Hematopoietic multipotent progenitor cell treated with erythropoietin and hydrocortisone succinate and interleukin-3 and kit ligand, for 8 days (in vitro differentiated cells): ENCODE measurements at places on chromosomes 1 and 21.

- DNase-seq = no peak
Observed at GRCh38 chr1:240405751-240406150, 206.2 kb downstream of the GREM2 start.

DNA sequence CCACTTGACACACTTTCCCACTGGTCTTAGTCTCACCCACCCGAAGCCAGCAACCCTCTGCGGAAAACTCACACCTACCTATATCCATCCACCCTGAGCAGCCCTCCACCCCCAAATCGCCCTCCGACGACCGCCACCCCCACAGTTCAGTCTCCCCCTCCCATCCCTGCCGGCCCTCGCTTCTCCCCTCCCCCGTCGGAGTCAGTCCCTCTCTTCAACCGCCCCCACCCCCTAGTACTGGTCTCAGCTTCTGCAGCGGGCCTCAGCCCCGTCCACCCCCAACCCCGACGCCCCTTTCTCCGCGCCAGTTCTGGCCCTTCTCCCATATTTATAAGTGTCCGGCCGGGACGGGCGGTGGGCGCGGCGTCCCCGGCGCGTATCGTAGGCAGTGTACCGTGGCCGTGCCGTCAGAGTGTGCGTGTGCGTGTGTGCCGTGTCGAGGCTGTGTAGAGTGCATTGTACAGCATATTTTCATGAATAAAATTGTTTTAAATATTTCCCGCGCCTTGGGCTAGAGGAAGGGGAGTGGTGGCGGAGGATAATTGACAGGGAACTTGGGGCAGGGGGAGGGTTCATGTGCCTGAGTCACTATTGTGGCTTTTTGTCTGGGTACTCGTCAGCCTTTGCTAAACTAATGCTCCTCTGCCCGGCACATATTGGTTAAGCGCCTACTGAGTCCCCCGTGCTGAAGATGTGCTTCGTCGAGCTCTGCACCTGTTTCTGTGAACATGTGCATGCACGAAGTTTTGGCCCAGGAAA lies 22.0 kb downstream of the FOXO6 start:
- no peak for DNase-seq

- peak; percentile 10 for DNase-seq
Observed at GRCh38 chr1:92362970-92363369, 64.1 kb downstream of the RPAP2 start.

DNA sequence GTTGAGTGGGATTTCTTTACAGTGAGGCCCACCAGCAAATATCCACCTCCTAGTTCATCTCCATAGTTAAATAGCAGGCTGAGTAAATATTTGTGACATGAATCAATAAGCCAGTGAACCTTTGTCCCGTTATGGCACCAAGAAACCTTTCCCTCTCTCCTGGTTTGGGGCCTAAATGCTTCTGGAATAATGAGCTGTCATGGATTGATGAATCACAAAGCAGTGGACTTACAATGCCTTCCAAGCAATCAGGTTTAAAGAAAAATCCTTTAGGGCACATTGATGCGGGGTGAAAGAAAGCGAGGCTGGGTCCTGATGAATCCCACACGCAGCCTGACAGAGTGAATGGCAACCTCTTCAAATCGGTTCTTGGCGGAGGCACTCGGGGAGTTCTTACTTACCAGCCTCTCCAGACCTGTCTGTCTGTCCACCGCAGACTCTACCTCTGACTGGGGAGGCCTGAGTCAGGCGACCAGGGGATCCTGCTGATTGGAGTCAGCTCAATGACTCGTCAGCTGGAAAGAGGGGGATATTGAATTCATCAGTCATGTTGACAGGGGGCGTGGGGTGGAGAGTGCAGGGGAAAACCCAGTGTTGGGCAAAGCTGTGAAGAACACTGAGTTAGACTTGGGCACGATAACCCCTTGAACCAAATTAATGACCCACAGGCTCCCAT lies 247.3 kb downstream of the PLPP3 start:
- no peak for DNase-seq

DNA sequence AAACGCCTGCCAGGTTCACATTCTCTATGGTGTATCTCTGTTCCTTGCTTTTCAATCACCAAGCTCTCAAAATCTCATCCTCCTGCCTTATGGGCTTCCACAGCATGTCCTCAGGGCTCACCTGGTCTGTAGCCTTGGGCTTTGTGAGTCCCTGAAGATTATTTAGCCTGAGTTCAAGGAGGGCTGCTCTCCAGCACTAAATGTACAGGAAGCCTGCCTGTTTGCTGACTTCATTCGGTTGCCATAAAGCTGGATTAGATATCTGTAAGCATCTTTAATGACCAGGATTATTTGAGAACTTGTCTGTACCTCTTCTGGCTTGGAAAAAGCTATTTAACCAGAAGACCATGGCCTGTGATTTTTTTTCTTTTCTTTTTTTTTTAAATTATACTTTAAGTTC lies 6.9 kb upstream of the REG4 start:
- no peak for DNase-seq

DNA sequence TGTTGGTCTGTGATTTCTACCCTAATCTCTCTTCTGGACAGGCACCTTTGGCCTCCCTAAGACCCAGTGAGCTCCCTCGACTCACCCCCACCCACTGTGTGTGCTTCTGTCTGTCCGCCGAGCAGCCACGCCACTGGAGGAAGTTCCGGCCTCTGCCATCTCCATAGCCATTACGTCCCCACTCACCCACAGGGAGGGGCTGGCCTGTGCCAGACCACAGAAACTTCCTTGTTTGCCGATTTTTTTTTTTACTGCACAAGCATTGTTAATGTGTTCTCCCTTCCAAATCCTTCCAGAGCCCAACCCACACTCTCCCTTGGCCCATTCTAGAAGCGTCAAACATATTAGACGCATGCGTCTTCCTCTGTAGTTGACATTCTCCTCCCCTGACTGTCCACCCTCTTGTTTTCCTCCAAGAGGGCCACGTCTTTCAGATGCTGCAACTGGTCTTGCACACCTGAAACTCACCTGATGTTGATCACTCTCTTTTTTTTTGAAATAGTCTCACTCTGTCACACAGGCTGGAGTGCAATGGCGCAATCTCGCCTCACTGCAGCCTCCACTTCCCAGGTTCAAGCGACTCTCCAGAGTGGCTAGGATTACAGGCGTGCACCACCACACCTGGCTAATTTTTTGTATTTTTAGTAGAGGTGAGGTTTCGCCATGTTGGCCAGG lies 72.3 kb downstream of the EVA1C start:
- DNase-seq = no peak

DNA sequence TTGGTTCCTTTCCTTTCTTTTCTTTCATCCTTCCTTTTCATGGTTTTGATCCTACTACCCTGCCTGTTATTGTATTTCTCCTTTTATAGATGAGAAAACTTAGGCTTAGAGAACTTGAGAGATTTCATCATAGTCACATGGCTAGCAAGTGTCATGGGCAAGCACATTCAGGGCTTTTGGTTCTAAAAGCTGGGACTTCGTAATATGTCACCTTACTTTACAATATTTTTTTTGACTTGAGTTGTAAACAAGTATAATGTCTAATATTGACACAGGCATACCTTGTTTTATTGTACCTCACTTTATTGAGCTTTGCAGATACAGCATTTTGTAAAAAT lies 70.7 kb downstream of the MTR start:
- no peak for DNase-seq

GRCh38 chr1:201457508-201457960 lies 11.5 kb downstream of the PHLDA3 start:
- no peak for DNase-seq

DNA sequence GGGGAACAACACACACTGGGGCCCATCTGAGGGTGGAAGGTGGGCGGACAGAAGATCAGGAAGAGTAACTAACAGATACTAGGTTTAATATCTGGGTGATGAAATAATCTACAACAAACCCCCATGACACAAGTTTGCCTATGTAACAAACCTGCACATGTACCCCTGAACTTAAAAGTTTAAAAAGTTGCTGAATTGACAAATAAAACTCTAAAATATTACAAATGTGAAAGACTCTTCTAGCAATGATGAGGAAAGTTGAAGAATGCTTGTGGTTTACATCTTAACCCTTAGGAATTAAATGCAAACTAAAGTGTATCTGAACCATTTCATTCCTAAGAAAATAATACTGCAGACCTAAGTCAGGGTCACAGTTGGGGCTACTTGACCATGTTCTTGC lies 525.6 kb upstream of the CAMK1G start:
- DNase-seq = no peak

- no peak for DNase-seq
Observed at GRCh38 chr1:6301526-6301925, 40.6 kb upstream of the GPR153 start.

DNA sequence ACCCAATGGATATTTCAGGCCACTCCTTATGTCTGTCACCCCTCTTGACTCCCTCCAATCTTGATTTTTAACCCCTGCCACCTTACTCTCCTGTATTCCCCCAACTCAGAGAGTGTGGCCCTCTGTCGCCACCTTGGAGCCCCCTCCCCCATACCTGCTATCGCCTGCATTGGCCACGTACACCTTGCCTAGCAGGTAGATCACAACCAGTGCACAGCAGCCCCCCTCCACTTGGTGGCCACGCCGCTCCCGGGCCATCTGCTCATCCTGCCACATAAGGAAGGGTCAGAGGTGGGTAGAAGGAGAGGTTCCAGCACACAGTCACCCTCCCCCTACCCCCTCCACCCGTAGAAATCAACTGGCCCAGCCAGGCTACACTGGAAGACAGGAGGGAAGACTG lies 2.9 kb downstream of the PPM1J start:
- no peak for DNase-seq

- DNase-seq = peak; percentile 51
Observed at GRCh38 chr1:116763787-116764465, 9.7 kb downstream of the CD2 start.

- DNase-seq = peak; percentile 31
Observed at GRCh38 chr1:103529746-103530145, 4.2 kb downstream of the RNPC3 start.

DNA sequence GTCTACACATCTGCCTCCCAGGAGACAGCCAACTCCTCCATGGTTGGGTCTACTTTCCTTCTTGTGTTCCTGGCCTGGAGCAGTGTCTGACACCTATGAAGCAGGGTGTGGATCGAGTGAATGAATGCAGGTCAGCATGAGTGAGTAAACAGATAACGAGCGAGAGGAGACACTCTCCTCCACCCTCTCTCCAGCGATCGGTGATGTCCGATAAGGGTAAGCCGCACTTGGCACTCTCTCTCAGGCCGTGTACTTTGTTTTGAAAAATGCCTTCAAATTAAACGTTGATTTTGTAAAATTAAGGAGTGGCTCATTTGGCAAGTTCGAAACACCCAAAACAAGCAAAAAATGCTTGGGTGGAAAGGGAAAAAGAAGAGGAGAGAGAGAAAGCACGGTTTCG lies 43.8 kb upstream of the DMRTB1 start:
- DNase-seq = no peak

- no peak for DNase-seq
Observed at GRCh38 chr1:179287946-179288345, 5.7 kb upstream of the SOAT1 start.

- no peak for DNase-seq
Observed at GRCh38 chr1:167345386-167345733, 124.7 kb downstream of the POU2F1 start.

- no peak for DNase-seq
Observed at GRCh38 chr1:226644541-226645176, 94.4 kb downstream of the ITPKB start.

- DNase-seq = peak; percentile 36
Observed at GRCh38 chr1:228265167-228265566, 57.3 kb downstream of the OBSCN start.

DNA sequence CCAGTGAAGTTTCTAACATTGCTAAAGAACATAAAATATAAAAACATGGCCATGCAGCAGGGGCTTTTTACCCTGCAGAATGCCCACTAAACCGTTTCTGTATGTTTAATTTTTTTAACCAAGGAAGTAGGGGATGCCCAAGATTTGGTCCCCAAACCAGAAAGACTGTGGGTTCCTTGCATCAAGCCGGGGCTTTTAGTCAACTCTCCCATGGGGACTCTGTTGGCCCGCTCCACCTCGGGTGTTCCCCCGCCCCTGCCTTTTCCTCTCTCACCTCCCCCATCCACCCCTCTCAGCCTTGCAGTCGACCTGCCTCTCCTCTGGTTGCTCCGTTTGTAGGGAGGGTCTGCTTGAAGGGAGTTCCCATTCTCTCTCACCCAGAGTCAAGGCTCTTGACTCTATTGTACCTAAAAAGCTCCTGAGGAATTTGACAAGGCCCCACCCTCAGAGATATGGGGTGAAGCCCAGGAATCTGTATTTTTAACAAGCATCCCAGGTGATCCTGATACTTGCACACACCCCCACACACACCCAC lies 117.5 kb downstream of the TOMM20 start:
- DNase-seq = no peak

DNA sequence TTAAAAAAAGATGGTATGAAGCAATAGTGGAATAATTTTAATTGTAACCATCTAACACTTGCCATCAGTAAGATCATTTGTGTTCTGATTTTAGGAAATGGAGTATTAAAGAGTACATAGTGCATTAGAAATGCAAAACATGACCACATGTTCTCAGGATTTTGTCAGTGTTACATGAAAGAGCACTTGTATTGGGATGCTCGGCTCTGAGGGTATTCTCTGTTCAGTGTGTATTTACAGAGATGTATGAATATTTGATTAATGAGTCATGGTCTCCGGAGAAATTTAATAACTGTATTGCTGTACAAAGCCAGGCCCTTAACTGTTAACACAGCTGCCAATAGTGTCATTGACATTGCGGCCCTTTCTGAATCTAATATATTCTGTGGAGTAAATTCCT lies 91.7 kb downstream of the ATG4C start:
- DNase-seq = no peak

DNA sequence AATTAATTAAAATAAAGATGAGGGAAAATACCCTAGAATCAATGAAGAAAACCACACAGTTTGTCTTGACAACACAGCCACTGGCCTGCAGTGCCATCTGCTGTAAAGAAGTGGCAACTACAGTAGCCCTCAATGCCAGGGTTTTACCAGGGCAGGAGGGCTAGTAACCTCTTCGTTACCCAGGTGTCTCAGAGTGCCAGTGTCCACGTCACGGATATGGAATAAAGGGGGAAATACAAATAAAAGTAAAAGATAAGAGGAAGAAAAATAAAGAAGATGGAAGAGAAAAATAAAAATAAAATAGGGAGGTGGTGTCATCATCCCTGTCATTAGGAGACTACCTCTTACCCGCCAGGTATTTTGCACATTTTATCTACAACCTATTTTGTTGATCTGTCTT lies 14.2 kb upstream of the SLC44A3 start:
- peak; percentile 74 for DNase-seq

- no peak for DNase-seq
Observed at GRCh38 chr1:64183395-64184002, 19.9 kb upstream of the UBE2U start.

DNA sequence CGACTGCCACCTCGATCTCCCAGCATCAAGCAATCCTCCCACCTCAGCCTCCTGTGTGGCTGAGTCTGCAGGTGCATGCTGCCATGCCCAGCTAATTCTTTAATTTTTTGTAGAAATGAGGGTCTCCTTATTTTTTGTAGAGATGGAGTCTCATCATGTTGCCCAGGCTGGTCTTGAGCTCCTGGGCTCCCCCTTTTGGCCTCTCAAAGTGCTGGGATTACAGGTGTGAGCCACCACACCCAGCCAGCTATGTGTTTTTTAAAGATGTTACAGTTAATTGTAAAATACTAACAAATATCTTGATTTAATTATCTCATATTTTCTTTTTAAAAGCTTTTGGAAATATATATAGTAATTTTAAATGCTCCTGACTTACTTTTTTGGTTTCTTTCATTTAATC lies 181.3 kb upstream of the DMRTA2 start:
- no peak for DNase-seq
